Lower lobe of right lung (tissue), 2 donors: ENCODE measurements at places on chromosomes 7 and 10. TPM values are rescaled to one million over a fixed set of nuclear protein-coding genes. Genes with fewer than 3 reads are reported as not detected.

Gene FAM25G
- not detected for total RNA-seq

Gene HTR7
- total RNA-seq, result 0.32 TPM

Gene PTPN20
- 4.0 TPM for total RNA-seq

Gene TFR2
- 0.35 TPM for total RNA-seq

Gene OR2A1
- 0.15 TPM for total RNA-seq

Gene SORBS1
- 58.2 TPM for total RNA-seq

Gene DHTKD1
- total RNA-seq, result 21.7 TPM

Gene PPP1R3C
- 10.8 TPM for total RNA-seq

Gene IL15RA
- total RNA-seq, result 28.5 TPM

Gene SFTPA1
- 10,352 TPM for total RNA-seq

Gene MKLN1
- 60.4 TPM for total RNA-seq

Gene TAS2R4
- total RNA-seq, result 2.0 TPM

Gene ERVW-1
- not detected for total RNA-seq

Gene PHKG1
- 1.1 TPM for total RNA-seq

Gene TMEM236
- 5.9 TPM for total RNA-seq

Gene GOT1
- 16.9 TPM for total RNA-seq

Gene PRKCQ
- 8.1 TPM for total RNA-seq

Gene AIFM2
- total RNA-seq, result 9.7 TPM

Gene SH2D4B
- 1.4 TPM for total RNA-seq

Gene ABCB4
- not detected for total RNA-seq

Gene GPR37
- 0.59 TPM for total RNA-seq

Gene SORCS1
- total RNA-seq, result 0.15 TPM

Gene ELOVL3
- 0.92 TPM for total RNA-seq

Gene ZNF488
- 0.38 TPM for total RNA-seq
